ENCODE measurements at places on chromosomes 6 and 20.
A peak's percentile ranks its signal among the peaks of the same experiment; 100 is the strongest.

DNA sequence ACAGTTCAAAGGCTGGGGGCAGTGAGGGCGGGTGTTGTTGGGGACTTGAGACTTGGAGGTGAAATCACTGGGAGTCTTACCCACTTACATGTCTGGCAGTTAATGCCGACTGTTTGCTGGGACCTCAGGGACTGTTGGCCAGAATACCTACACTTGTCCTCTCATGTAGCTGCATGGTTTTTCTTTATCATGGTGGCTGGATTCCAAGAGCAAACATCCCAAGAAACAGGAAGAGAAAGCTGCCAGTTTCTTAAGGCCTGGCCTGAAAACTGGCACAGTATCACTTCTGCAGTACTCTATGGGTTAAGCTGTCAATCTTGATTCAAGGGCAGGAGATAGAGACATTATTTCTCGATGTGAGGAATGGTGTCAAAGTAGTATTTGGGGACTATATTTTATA is 19.8 kb upstream of the C6orf62 start:
- no peak for DNase-seq

- DNase-seq = no peak
These were observed 124.7 kb upstream of the MARCKS start for GRCh38 chr6:113732384-113732966.

DNA sequence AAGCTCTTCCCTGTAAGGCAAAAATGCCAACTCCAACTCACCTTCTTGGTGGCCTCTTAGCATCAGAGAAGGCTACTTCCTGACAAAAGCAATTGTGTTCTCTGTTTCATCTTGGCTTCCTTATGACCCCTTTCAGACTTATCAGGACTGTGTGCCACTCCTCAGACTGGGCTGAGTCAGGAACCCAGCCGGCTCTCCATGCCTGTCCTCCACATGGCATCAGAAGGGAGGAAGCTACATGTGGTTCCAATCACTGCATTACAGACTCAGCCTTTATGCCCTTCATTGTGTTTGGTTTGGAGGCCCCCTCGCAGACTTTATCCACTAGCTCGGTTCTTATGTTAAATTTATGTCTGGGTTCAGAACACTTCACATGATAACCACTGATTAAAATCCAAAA is 142.5 kb downstream of the SLC24A3 start:
- no peak for DNase-seq

DNA sequence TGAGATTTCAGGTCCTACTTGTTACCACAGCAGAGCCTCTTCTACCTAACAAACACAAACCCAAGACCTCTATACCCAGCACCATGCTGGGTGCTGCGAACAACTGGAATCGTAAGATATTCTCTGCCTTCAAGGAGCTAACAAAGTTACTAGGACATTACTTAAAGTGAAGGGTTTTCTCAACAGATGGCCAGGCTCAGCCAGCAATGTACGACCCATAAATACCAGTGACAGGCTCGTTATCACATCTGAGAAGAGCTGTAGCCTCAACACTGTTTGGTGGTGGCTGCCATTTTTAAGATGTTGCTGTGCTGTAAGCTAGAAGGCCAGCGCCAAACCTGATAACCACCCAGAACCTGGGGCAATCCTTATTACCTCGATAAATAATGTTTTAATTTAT is 406.5 kb downstream of the KIF16B start:
- no peak for DNase-seq

DNA sequence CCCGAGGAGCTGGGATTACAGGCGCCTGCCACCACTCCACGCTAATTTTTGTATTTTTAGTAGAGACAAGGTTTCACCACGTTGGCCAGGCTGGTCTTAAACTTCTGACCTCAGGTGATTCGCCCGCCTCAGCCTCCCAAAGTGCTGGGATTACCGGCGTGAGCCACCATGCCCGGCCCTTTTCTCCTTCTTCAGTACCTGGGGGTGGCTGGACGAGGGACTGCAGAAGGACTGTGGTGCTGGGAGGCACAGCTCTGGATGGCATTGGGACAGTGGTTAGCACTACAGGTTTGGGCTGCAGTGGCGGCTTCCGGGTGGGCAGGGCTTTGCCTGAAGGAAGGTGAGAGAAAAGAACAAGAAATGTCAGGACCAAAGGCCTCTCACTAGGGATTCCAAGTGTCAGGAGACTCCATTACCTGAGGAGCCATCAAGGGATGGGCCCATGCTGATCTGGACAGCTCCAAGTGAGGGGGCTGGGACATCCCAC is 7.4 kb downstream of the ATF6B start:
- DNase-seq = no peak

GRCh38 chr6:155078331-155078745 is 83.2 kb downstream of the TIAM2 start:
- no peak for DNase-seq

DNA sequence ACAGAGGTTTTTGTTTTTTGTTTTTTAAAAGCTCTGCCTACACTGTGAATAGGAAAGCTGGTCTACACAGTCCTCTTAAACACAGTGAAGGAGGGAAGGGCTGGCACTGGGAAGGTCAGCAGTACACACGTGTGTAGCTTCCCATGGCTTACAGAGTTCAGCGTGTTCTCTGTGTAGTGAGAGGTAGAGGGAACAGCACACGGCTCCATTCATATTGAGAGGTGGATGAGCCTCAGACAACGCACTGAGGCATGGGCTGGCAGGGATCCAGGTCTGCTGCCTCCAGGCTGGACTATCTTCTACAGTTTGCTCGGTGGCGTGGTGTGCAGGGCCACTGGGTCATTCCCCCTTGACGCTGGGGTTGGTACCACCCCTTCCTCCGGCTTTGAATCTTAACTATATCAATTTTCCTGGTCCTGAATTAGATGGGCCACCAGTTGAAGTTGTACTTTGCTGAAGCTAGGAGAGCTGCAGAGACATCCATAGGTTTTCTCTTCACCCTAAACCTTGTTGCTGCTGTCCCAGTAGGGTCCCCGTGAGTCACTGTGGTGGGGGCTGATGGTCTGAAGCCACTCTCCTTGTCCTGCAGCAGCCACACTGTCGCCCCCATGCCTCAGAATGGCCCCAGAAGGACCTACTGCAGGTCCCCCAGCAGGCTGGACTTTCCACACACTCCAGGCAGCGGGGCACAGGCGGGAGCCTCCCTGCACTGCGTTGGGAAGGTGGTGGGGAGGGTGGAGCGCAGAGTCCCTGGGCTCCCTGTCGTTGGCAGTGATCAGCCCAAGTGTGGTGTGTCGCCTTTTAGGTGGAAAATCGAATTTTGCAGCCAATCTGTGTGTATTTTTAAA is 2.0 kb downstream of the ARFGAP1 start:
- no peak for DNase-seq

DNA sequence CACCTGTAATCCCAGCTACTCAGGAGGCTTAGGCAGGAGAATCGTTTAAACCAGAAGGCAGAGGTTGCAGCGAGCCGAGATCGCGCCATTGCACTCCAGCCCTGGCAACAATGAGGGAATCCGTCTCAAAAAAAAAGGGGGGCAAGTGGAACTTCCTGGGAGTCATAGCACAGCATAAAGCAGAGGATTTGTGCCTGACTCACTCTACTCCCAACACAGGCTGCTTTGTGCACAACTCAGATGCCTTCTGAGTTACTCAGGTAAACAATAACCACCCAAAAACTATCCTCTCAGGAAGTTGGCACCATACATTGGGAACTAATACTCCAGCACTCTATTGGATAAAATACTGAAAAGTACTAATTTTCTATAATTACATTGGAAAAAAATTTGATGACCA is 2.5 kb upstream of the TMEM244 start:
- DNase-seq = no peak

GRCh38 chr20:50120935-50121693 is 8.2 kb upstream of the UBE2V1 start:
- DNase-seq = peak; percentile 30

DNA sequence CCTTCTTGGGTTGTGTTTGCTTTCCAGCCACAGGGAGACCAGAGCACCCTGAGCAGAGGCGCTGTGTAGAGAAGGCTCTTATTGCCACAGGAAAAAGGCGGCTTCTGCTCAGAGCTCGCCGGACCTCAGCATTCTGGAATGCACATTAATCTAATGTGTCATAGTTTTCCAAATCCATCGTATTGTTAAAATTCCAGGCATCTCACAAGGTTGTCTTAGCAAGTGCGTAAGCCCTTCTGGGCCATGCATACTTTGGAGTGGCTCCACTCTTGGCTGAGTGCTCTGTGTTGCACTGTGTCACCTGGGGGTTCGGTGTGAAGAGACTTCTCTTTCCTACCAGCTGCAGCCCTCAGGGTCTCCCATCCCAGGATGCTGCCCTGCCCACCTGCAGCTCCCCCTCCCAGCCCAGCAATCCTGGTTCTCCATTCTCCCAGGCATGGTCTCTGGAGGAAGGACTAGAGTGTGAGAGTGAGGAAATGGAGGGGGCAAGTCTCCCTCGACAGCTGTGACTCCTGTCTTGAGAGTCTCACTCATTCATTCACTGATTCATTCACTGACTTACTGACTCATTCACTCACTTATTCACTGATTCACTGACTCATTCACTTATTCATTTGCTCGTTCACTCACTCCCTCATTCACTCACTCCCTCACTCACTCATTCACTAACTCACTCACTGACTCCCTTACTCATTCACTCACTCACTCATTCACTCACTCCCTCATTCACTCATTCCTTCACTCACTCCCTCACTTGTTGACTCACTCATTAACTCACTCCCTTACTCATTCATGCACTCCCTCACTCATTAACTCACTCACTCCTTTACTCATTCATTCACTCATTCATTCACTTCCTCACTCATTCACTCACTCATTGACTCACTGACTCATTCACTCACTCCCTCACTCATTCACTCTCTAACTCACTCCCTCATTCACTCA is 83.7 kb upstream of the MPC1 start:
- DNase-seq = no peak

GRCh38 chr6:11202513-11203305 is 29.8 kb downstream of the NEDD9 start:
- DNase-seq = no peak

DNA sequence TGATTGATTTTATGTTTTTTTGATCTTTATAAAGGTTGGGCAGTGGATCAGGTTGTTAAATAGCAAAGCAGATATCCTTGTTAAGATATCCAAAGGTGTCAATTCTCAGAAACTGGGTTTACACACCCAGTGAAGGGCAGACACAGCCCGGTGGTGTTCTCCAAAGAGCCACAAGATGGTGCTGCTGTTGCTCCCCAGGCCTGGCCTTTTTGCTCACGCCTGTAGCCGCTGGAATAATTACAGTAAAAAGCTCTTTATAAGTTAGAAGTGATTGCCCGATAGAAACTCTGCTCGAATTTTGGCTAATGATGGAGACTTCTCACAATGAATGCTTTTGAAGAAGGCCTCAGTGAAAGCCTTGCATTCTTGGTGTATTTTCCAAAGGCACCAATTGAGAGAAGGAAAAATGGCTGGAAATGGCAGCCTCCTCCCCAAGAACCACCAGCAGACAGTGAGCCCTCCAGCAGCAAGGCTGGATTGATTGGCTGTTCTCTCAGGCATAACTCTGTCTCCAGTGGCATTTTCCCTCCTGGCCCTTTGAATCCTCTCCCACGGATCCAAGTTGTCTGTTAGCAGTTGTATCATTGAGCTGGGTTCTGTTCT is 120.5 kb upstream of the CHD6 start:
- no peak for DNase-seq

GRCh38 chr6:5979650-5980420 is 26.9 kb downstream of the NRN1 start:
- no peak for DNase-seq

DNA sequence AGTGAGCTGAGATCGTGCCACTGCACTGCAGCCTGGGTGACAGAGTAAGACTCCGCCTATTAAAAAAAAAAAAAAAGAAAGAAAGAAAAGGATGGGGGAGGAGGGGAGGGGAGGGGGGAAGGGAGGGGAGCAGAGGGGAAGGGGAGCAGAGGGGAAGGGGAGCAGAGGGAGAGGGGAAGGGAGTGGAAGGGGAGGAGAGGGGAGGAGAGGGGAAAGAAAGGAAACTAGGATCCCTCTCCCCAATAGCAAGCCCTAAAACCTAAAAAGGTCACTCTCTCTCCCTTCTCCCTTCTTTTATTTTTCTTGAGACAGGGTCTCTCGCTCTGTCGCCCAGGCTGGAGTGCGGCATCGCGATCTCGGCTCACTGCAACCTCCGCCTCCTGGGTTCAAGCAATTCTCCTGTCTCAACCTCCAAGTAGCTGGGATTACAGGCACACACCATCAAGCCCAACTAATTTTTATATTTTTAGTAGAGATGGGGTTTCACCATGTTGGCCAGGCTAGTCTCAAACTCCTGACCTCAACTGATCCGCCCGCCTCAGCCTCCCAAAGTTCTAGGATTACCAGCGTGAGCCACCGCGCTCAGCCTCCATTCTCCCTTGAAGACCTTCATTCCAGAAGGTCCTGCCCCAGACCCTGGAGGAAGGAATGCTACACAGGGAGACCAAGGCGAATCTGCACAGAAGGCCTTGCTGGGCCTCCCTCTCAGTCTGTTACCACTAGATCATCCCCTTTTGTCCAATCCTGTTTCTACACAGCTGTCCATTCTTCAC is 45.8 kb upstream of the PIM1 start:
- DNase-seq = no peak

GRCh38 chr6:20542927-20543602 is 8.8 kb downstream of the CDKAL1 start:
- DNase-seq = no peak

- no peak for DNase-seq
These were observed 21.0 kb downstream of the SULF2 start for GRCh38 chr20:47764154-47764733.

- DNase-seq = no peak
These were observed 84.6 kb downstream of the FYN start for GRCh38 chr6:111788379-111789276.

GRCh38 chr6:109450801-109451200 is 4.8 kb downstream of the MICAL1 start:
- no peak for DNase-seq

GRCh38 chr6:21022343-21023107 is 488.3 kb downstream of the CDKAL1 start:
- no peak for DNase-seq

GRCh38 chr20:38179846-38180245 is 14.8 kb upstream of the TGM2 start:
- DNase-seq = no peak

DNA sequence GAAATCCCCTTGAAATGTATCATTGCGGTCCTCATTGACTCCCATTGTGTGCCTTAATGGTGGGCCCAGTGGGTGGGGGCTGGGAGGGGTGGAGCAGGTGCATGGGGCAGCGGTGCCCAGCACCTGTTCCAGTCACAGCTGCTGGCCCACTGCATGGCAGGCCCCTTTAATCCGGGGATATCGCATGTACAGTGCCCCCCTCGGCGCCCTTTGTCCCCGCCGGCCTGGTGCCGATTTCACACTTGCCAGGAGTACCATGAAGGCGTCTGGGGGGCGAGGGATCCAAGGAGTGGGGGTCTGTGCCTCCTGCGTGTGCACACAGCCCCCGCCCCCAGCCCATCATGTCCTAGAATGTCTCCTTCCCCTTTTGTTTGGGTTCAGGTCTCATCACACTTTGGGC is 2.8 kb downstream of the SNAI1 start:
- no peak for DNase-seq

- no peak for DNase-seq
These were observed 7.1 kb upstream of the UST start for GRCh38 chr6:148739822-148740128.

GRCh38 chr20:4683261-4683660 is 38.4 kb upstream of the PRND start:
- no peak for DNase-seq

All from activated CD8-positive, alpha-beta memory T cell treated with anti-CD3 and anti-CD28 coated beads for 4 hours (primary cell).